ENCODE measurements at places on chromosomes 2 and 18.

DNA sequence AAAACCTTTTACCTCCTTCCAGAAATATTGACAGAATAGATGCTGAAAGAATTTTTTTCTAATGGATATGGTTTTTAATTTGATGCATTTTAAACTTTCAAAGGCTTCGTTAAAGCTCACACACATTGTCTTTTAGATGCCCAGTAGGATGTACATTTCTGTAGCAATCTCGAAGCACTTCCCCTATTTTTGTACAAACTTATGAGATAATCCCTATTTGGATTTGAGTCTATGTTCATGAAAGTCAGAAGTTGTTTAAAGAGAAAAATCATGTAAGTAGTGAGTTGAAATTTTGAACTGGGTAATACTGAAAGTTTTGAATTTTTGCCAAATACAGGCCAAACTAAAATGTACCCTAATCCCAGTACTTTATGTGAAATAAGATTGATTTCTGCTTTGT lies 38.1 kb upstream of the MMADHC start:
- no peak for DNase-seq

DNA sequence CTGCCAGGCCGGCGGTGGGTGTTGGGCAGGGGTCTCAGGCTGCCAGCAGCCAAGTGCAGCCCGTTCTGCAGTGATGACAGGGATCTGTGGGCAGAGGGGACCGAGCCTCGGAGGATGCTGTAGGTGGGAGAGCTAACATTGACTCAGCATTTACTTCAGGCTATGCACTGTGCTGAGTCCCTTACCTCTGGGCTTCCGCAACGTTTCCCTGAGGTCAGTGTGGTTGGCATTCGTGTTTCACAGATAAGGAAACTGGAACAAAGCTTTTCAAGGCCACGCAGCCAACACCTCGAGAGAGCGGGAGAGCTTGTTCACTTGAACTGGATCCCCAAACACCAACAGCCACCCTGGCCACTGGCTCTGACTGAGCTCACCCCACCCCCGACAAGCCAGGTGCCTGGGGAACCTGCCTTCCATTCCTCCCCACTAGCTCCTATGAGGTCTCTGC lies 839 bp upstream of the GPR148 start:
- peak; percentile 35 for DNase-seq

DNA sequence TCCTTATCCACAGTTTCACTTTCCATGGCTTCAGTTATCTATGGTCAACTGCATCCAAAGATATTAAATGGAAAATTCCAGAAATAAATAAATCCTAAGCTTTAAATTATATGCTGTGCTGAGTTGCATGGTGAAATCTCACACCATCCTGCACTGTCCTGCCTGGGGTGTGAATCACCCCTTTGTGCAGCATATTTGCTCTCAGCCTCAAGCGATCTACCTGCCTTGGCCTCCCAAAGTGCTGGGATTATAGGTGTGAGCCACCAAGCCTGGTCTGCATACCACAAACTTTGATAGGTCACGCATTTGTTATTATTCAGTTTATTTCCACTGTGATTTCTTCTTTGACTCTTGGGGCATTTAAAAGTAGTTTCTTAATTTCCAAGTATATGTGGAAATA lies 117.2 kb downstream of the SPIRE1 start:
- no peak for DNase-seq

DNA sequence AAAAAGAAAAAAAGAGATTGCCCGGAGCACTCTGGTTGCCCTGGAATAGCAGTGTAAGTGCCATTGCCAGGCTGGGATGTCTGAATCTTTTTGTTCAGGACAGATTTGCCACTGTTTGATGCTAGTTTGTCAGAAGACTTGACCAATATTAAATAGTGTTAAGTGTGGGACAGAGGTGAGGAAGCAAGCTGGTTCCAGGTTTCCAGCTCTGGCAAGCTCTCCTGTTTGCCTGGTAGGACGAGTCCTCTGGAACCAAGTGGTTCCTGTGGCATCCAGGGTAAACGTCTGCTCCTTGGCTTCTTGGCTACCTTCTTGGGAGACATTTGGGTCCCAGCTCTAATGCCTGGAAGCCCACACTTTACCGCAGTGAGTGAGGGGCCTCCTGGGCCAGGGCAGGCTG lies 20.8 kb upstream of the IGFBP5 start:
- DNase-seq: no peak

DNA sequence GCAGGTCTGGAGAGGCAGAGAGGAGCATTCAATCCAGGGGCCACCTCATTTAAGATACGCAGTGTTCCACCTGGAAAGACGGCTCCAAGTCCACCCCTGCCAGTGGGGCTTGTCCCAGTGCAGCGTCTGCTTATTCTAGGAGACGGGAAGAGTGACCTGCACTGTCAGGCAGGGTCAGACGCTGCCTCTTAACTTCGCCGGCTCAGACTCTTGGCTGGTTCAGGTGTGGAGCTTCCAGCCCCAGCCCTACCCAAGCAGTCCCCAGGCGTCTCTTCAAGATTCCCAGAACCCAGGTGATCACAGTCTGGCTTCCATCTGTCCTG lies 208.5 kb downstream of the TFCP2L1 start:
- no peak for DNase-seq

DNA sequence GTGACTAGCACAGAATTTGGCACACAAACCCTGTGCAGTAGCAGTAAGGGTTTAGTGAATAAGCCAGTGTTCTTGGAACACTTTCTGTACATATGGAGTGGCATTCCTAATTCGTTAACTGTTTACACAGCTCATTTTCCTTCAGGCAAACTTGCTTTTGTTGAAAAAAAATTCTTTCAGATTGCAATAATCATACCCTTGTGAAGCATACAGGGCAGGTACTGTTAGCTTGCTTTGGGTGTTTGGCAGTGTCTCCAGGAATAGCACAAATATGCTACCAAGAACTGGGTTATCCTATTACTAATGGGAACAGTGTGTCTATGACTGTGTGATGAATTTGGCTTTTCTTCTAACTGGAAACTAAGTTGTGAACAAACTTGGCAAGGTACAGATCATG lies 33.4 kb downstream of the UGP2 start:
- DNase-seq: no peak

GRCh38 chr2:10332402-10333246 lies 29.9 kb downstream of the HPCAL1 start:
- DNase-seq: no peak

GRCh38 chr2:28568533-28568932 lies 72.7 kb downstream of the PLB1 start:
- no peak for DNase-seq

- no peak for DNase-seq
Measured at GRCh38 chr18:9322744-9323143, 11.8 kb upstream of the TWSG1 start.

DNA sequence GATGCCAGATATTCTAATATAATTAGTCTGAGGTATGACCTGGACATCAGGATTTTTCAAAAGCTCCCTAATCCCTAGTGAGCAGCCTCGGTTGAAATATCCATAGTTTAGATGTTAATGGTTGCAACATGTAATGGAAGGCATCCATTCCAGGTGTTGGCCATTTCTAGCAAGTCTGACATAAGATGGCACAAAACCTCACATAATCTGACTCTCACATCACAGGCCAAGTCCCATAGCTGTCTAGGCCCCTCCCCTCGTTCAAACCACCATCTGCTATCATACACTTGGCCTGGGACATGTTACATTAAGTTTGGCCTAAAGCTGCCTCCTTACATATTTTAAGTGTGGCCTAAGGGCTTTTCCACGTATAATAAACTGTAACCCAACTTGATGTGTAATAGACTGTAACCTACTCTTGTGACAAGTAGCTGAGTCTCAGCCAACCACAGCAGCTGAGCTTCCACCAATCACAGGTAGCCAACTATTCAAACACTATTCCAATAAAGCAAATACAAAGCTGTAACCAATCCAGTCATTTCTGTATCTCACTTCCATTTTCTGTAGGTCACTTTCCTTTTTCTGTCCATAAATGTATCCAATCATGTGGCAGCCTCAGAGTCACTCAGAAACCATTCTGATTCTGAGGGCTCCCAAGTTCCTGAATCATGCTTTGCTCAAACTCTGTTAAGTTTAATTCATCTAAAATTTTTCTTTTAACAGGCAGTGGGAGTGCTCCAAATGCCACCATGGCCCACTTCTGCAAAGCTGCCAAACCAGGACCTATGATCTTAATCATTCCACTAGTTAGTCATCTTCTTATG lies 59.4 kb downstream of the ADD2 start:
- DNase-seq: no peak

GRCh38 chr2:147330925-147331324 lies 513.9 kb upstream of the ACVR2A start:
- DNase-seq: no peak

GRCh38 chr2:1591461-1591770 lies 152.9 kb downstream of the PXDN start:
- DNase-seq: no peak

- DNase-seq: peak; percentile 51
Measured at GRCh38 chr18:23662309-23663263, at the start of gene ANKRD29. Gene ANKRD29 (minus strand): TSS chr18:23662911. CDS start chr18:23662730, 181 bp downstream.

DNA sequence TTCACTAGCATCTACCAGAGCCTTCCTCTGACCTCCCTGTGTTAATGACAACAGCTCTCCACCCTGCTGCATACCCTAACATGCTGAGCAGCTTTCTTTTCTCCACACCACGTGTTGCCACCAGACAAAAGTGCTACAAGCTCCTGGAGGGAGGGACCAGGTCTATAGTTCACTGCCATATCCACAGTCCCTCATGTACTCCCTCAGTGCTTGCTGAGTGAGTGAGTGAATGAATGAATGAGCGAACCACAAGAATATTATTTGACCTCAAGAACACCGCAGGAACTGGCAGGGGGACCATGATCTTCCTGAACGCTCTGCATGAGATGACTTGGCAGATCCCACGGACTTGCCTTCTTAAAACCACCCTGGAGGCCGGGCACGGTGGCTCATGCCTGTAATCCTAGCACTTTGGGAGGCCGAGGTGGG lies 47.4 kb upstream of the CAB39 start:
- DNase-seq: no peak

DNA sequence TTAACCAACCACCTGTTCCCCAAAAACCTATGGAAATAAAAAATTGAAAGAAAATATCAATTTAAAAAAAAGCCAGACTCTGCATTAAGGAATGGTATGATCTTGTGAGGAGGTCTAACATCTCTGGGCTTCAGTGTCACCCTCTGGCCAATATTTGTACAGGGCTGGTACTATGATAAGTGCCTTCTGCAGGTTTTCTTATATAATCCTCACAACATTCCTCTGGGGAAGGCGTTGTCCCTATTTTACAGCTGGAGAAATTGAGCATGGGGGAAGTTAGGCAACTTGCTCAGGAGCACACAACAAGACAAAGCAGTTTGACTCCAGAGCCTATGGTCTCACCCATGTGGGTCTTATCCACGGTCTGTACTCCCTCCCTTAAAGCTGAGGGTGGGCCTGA lies 86.0 kb downstream of the ZBTB7C start:
- DNase-seq: no peak

GRCh38 chr2:168662651-168663208 lies 139.7 kb upstream of the NOSTRIN start:
- no peak for DNase-seq

DNA sequence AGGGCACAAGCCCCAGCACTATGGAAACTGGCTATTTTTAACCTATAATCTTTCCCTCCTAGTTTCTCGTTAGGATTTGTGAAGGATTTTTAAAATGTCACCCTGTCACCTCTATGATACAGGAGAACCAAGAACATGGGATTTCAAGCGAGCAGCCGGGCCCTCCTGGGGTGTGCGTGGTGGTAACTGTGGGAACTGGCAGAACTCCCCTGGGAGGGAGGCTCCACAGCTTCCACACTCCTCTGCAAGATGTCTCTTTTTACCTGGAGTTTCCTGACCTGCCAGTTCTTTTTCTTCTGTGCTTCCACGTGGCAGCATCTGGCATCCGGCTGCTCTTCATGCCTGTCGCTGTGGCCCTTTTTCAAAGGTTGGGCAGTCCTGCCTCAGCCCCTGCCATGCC lies 386.3 kb upstream of the MYT1L start:
- DNase-seq: no peak

- no peak for DNase-seq
Measured at GRCh38 chr2:126600742-126601141, 55.2 kb upstream of the GYPC start.

- no peak for DNase-seq
Measured at GRCh38 chr2:236744716-236745115, 175.1 kb downstream of the ACKR3 start.

- no peak for DNase-seq
Measured at GRCh38 chr2:195488567-195488966, 168.5 kb upstream of the SLC39A10 start.

DNA sequence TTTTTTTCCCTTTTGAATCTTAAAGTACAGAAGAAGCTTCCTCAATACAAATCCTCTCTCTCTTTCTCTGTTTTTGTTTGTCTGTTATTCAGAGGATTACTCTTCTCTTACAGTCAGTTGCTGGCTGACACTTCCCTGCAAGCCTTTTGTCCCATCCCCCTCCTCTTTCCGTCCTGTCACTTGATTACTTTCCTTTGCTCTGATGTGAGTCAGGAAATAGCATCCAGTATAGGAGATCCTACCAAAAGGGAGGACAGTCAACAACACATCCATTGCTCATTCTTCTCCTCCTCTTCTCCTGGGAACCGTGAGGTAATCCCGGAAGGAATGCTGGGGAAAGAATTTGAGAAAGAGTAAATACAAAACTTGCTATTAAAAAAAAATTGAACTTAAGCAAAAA lies 79.3 kb upstream of the SCN7A start:
- DNase-seq: no peak

- DNase-seq: no peak
Measured at GRCh38 chr2:72361042-72361441, 213.4 kb upstream of the CYP26B1 start.

- no peak for DNase-seq
Measured at GRCh38 chr2:159785195-159785594, 12.8 kb downstream of the CD302 start.

Data from stimulated activated naive CD4-positive, alpha-beta T cell (primary cell).